Stimulated activated CD4-positive, alpha-beta T cell treated with anti-CD3 and anti-CD28 coated beads, Interleukin-15, amount 100 ng/mL, for 24 hours (primary cell): ENCODE measurements at places on chromosomes 13 and 19.
A peak's percentile ranks its signal among the peaks of the same experiment; 100 is the strongest.

GRCh38 chr19:38291855-38292254 lies 12.2 kb upstream of the C19orf33 start:
- DNase-seq = no peak

- DNase-seq = no peak
Observed at GRCh38 chr19:57363688-57364181, 384 bp downstream of the TRAPPC2B start.

DNA sequence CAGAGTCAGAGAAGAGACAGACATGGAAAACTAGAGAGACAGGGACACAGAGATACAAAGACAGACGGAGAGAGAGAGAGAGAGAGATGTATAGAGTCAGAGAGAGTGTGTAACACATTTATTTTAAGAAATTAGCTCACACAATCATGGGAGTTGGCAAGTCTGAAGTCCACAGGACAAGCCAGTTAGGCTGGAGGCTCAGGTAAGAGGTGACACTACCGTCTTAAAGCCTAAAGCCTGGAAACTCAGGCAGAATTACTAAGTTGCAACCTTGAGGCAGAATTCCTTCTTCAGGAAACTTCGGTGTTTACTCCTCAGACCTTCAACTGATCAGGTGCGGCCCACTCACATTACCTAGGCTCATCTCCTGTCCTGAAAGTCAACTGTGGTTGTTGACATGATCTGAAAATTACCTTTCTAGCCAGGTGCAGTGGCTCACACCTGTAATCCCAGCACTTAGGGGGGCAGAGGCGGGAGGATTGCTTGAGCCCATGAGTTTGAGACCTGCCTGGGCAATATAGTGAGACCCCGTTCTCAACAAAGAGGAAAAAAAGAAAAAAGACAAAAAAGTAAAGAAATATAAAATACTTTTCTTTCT lies 2.8 kb upstream of the TNFSF14 start:
- DNase-seq = no peak

GRCh38 chr19:19997656-19998268 lies 41.5 kb downstream of the ZNF682 start:
- DNase-seq = peak; percentile 48

DNA sequence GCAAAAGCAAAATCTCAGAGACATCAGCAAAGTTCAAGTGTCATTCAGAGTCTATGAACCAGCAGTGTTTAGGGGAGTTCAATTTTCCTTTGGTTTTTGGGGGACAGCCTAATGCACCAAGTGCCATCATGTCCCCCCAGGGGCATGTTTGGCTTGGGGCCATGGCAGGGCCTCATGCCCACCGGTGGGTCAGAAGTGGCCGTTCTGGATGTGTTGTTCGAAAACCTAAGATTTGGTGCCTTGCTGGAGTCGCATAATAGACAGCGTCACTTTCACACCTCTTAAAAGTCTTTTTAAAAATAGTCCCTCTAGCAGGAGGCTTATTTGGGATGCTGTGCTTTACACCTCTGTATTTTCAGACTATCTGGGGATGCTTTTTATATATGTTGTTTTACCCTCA lies 250.1 kb downstream of the ZNF536 start:
- DNase-seq = no peak

DNA sequence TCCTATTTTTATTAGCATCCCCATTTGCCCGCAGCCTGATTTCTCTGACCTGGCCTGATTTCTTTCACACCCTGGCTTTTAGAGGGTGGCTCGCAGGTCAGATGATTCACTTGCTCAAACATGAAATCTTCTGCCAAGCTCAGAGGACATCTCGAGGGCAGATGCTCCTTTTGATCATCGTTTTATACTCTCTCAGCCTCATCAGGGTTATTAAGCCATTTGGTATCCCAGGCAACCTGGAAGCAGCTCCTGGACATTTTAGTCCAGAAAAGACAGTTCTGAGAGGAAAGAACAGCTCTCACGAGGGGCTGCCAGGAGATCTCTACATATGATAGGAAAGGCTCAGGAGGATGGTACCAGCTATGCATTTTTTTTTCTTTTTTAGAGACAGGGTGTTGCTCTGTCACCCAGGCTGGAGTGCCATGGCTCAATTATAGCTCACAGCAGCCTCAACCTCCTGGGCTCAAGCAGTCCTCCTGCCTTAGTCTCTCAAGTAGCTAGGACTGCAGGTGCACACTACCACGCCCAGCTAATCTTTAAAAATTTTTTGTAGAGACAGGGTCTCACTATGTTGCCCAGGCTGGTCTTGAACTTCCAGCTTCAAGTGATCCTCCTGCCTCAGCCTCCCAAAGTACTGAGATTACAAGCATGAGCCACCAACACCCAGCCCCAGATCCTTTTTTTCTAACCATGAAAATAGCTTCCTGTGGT lies 165.4 kb downstream of the KATNAL1 start:
- no peak for DNase-seq
